ENCODE measurements at places on chromosomes 5 and 9. TPM values are rescaled to one million over a fixed set of nuclear protein-coding genes. Genes with fewer than 3 reads are reported as not detected.

FGF10 gene
- polyA plus RNA-seq, result not detected

GRCh38 chr5:25301836-25302235 is 657.1 kb upstream of the CDH10 start:
- DNase-seq, result no peak

- DNase-seq, result no peak
These were observed 63.1 kb downstream of the RAB14 start for GRCh38 chr9:121138561-121138960.

MVB12B gene
- polyA plus RNA-seq, result 6.2 TPM

TTC23L gene
- polyA plus RNA-seq, result 0.35 TPM

SNX2 gene
- polyA plus RNA-seq, result 22.3 TPM

DNA sequence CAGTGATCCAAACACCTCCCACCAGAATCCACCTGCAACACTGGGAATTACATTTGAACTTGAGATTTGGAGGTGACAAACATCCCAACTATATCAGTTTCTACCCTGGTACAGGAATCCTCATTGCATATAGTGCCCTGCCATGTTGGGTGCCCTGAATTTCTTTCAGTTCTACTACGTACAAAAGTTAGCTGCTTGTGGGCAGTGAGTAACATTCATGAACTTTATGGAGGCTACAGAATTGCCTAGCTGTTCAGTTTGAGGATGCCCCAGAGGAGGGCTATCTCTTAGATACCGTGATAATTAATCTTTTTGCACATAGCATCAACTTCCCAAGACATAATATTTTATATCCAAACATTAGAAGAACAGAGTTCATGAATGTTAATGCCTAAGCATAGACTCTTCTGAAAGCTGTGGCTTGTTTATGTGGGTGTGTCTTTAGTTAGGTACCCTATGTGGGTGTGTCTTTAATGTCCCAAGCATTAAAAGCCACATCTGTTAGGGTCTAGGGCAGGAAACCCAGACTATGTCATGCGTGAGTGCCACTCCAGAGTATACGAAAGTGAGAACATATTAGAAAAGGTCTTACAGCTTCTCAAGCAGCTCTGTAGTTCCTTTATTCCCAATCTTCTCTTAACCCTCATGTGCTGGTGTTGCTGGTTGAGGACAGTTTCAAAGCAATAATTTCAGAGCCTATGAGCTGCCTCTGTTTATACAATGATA is 47.0 kb upstream of the CHD1 start:
- no peak for DNase-seq

GRCh38 chr9:132516911-132517310 is 65.5 kb upstream of the BARHL1 start:
- no peak for DNase-seq

DNA sequence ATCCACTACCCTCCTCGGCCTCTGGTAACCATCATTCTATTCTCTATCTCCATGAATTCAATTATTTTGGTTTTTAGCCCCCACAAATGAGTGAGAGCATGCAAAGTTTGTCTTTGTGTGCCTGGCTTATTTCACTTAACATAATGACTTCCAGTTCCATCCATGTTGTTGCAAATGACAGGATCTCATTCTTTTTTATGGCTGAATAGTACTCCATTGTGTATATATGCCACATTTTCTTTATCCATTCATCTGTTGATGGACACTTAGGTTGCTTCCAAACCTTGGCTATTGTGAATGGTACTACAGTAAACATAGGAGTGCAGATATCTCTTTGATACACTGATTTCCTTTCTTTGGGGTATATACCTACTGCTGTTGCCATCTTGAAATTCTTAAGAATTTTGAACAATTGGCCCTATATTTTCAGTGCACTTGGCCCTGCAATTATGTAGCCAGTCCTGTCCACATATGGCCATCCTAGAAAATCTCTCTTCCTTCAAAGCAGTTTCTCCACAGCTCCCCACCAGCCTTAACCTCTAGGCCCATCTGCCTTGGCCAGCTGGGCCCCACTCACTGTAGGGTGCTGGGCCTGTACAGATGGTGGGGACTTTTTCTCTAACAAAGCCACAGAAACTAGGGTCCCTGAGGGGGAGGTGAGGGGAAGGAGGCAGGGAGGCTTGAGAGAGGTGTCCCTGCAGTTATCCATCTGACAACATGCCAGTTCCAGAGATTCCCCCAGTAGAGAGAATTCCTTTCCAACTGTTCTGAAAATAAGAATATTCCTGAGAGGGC is 81.9 kb upstream of the LHFPL2 start:
- DNase-seq, result no peak

DNA sequence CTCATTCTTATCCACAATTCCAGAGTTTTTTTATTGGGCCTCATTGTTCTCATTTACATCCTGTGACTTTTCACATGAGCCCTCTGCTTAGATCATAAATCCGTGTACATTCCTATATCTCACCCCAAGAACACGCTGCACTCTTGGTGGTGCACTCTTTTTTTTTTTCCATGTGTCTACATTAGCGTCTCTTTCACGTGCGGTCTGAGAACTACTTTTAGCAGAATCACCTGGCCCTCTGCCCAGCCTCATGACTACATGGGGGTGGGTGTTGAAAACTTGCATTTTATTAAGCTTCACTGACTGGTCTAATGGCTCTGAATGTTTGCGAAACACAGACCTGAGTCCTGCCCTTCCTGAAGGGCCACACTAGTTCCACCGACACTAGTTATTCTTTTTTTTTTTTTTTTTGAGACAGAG is 18.6 kb downstream of the C9orf57 start:
- DNase-seq, result no peak

DNA sequence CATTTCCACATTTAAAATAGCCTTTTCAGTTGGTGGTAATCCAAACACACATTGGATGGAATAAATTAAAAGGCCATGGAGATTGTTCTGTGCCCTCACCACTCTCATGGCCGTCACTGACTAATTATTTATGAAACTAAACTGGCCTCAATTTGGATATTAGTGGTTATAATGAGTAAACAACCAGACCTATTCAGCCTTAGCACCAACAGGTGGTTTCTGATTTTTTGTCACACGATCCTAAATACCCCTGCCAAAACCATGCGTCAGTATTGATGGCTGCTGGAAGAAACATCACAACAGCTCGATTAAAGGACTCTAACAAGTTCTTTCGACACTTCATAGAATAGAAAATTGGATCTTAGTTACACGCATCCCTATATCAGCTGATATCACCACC is 276.0 kb upstream of the DAP start:
- DNase-seq, result no peak

RNF20 gene
- 4.3 TPM for polyA plus RNA-seq

DNA sequence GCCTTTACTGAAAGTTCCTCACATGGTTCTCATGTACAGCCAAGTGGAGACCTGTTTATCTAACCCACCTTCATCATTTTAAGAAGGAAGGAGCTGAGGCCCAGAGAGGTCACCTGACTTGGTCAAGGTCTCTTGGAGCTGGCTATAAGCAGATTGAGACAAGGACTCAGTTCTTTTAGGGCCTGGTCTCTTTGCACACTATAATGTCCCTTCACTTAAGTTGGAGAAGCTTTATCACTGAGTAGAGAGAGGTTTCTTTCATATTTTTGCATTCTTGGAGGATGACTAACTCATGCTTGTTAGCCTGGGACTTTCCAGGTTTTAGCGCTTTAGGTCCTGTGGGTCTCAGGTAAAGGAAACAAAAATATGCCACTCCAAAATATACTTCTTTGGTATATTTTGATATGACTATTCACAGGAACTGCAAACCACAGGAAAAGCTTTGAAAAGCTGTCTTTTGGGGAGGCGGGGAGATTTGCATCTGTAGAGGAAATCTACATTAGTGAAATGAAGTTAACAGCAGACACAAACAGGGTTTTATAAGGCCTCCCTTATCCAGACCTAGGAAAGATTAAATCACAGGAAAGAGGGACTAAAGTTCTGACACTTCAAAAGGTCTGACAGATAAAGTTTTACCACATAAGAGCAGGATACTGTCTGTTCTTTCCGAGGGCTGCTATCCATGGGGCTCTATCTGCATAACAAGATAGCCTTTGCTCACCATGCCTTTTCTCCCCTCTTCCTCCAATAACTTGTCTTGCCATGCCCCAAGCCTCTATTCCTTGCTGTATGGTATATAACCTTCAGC is 95.8 kb upstream of the ANKRD55 start:
- peak; percentile 72 for DNase-seq

CCDC180 gene
- 0.41 TPM for polyA plus RNA-seq

DNA sequence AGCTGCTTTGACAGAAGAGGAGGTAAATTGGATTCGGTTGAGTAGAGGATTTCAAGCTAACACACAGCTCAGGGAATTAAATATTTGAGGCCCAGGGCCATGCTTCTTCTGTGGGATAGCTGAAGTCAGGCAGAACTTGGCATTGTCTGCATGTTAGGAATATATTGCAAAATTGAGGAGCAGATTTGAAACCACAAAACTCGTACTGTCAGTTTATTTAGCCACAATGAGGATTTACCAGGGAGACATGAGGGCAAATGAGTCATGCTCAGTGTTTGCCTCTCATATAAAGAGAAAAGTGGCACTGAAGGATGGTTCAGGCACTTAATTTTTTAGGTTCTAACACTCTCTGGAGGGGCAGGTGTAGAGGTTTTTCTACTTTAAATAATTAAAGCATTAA is 83.0 kb upstream of the PRLR start:
- DNase-seq, result no peak

GRCh38 chr5:120139039-120139438 is 325.1 kb upstream of the PRR16 start:
- peak; percentile 64 for DNase-seq

DNA sequence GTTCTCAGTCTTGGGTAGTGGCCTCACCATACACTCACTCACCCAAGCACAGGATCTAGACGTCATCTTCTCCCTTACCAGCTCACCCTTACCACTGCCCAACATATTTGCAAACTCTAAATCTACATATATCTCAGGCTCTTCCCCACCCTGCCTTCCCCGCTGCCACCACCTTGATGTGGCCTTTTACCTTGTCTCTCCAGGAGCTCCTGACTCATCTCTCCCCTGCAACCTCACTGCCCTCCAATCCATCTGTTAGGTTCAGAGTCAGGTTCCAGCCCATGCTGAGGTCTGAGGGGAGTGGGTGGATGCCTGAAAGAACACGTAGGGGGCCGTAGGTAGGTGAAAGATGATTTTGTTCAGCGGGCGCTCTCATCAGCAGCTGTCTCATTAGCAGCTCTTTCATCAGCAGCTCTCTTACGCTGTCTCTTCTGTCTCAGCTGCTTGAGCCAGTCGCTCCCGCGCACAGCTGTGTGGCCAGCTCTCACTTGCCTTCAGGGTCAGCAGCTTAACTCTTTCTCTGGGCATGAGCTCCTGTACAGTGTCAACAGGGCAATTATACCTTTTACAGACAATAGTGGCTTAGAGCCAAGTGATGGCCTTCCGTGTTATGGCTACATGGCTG is 23.1 kb upstream of the CKMT2 start:
- no peak for DNase-seq

DNA sequence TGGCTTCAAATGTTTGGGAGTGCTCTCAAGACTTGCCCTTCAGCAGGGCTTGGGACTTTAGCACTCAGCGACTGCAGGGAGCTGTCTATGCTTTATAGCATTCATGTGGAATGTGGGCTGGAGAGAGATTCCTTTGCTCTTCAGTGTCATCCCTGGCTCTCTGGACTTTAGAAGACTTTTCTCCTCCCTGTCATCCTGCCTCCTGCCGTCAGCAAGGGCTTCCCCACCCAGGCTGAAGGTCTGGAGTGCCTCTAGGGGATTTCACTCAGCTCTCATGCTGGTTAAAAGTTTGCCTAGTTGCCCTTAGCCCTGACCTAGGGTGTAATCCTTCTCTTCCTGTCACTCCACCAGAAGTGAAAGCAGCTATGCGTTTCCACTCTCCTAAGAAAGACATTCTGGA is 210.9 kb downstream of the FRMD3 start:
- no peak for DNase-seq

DNA sequence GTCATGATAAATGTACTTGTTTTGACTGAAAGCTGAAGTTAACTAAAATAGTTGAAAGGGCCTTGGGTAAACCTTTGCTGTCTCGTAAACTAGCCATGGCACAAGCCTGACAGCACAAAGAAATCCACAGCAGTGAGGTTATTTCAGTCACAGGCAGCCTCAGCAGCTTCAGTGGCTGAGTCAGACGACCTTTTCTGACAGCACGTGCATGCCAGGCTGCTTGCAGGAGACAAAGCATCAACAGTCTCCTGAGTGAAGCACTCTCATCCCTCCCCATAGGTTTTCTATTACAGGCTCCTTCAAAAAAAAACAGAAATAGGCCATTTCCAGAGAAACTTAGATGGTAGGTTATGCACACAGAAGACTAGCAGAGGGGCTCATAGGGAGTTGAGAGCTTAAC is 34.6 kb downstream of the OXCT1 start:
- peak; percentile 89 for DNase-seq

TAF11L11 gene
- polyA plus RNA-seq, result not detected

DNA sequence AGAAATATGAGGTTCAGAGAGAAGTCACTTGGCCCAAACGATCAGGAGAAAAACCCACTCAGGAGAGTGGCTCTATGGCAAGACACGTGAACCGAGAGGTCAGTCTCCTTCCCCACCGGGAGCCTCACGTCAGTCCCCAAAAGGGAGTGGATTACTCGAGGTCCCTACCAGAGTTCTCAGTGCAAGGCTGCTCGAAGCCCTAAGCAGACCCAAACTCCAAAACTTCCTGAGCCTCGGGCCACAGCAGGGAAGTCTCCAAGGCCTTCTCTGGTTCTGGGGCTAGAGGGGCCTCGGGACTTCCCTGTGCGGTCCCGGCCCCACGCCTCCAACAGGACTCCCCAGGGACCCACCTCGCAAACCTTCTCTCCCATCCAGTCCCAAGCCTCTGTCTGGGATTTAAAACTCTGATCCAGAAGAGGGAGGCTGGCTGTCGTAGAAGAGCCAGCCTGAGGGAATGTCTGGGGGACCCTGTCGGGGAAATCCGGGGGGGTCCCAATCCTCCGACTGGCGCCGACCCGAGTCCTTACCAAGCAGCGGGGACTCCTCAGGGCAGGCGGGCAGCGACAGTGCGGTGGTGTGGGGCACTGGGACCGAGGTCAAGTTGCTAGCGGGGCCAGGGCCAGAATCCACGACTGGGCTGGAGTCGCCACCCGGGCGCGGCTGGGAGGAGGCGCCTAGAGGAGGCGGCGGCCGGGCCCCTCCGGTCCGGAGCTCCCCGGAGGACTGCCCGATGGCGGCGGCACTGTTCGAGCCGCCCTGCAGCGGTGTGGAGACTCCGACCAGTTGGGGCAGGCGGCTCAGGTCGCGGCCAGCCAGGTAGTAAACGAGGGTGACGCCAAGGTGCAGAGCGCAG is 679 bp downstream of the B4GALT1 start:
- peak; percentile 40 for DNase-seq

DNA sequence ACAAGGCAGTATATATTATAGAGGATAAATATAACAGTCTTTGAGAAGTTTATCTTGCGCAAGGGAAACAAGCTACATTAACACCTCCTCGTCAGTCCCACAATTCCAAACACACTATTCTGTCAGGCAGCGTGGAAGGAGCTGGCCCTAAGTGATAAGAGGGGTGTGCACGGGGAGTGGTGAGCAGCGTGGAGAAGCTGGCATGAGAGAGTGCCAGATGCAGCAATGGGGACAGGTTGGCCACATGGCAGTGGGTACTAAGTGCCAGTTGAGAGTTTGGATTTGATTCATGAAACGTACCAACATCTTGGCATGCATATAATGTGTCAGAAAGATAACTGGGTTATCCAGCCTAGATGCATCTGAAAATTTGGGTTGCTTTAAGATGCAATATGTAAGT is 460.2 kb downstream of the ICE1 start:
- no peak for DNase-seq
